ENCODE measurements at places on chromosomes 13 and 19. TPM values are rescaled to one million over a fixed set of nuclear protein-coding genes. Genes with fewer than 3 reads are reported as not detected.

The CEACAM7 gene
- total RNA-seq = 0.71 TPM

The KISS1R gene
- total RNA-seq = 0.14 TPM

The ZNF134 gene
- 32.0 TPM for total RNA-seq

The ZNF835 gene
- total RNA-seq = 0.21 TPM

The PLIN5 gene
- total RNA-seq = 0.14 TPM

The CEACAM4 gene
- total RNA-seq = not detected

The CATSPERD gene
- total RNA-seq = not detected

The ZNF729 gene
- total RNA-seq = not detected

The PLIN4 gene
- total RNA-seq = 0.84 TPM

The FLT3LG gene
- 0.49 TPM for total RNA-seq

The ZNF91 gene
- 7.7 TPM for total RNA-seq

The FCER2 gene
- not detected for total RNA-seq

The CAPN12 gene
- 8.9 TPM for total RNA-seq

The METTL21C gene
- not detected for total RNA-seq

The LILRA1 gene
- total RNA-seq = not detected

The RBM42 gene
- total RNA-seq = 103 TPM

The RAB3A gene
- 1.4 TPM for total RNA-seq

The ZNF536 gene
- total RNA-seq = not detected

The KIR2DL1 gene
- not detected for total RNA-seq

The UHRF1 gene
- 46.9 TPM for total RNA-seq

The PCSK4 gene
- total RNA-seq = 0.28 TPM

The TRPM4 gene
- total RNA-seq = 19.6 TPM

The MAST1 gene
- 0.23 TPM for total RNA-seq

The KL gene
- not detected for total RNA-seq

The EFNB2 gene
- 29.0 TPM for total RNA-seq

The KIRREL2 gene
- total RNA-seq = 0.14 TPM

The KLK15 gene
- total RNA-seq = not detected

The FBXO27 gene
- 9.2 TPM for total RNA-seq

The GSX1 gene
- not detected for total RNA-seq

The CYP4F8 gene
- total RNA-seq = not detected

The CEACAM19 gene
- 4.4 TPM for total RNA-seq

The TLE6 gene
- total RNA-seq = 0.93 TPM

The ICAM1 gene
- total RNA-seq = 3.2 TPM

The TGFB1 gene
- 29.6 TPM for total RNA-seq
